ENCODE measurements at places on chromosomes 7 and 10.
A peak's percentile ranks its signal among the peaks of the same experiment; 100 is the strongest.

DNA sequence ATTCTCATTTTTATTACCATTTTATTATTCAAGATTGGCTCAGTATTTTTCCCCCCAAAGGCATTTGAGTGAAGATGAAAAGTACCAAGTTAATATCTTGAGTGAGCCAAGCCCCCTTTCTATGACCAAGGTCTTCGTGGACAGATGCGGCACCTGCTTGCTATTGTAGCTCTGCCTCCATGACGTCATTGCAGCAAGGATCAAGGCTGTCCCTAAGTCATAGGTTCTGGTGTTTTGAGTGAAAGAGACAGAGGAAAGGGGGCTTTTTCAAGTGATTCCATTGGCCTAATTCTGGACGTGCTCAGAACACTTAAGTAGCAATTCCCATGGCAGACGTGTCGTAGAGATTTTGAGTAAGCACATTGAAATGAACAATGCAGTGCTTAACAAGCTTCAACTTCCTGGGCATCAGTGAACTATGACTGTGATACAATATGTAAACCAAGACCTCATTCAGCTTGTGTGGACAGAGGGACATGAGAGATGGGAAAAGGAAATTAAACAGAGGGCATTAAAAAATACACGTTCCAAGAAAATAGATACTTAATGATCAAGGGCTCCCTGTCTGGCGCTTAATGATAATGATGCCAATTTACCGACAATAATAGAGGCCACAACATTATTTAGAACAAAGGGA lies 248.7 kb upstream of the NPVF start:
- DNase-seq, result no peak

DNA sequence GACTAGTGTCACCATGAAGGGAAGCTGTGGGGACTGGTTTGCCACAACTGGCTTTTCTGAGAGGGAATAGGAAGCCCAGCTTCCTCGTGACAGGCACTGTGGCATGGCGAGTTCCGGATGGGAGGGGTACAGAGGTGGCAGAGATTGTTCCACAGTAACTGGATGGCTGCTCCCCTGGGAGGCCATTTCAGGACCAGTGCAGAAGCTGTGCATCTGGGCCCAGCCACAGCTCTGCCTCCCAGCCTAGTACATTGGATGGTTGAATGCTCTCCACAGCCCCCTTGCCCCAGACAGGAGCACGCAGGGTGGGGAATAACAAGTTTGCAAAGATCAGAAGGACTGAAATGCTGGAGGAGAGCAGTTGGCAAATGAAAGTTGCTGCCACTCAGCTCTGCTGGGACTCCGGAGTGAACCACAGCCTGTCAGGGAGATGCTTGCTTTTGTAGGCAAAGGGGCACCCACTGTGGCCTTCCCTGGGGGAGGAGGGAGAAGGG lies 51.8 kb downstream of the GSDME start:
- no peak for DNase-seq

- no peak for DNase-seq
Measured at GRCh38 chr7:36182854-36183604, 30.0 kb downstream of the EEPD1 start.

GRCh38 chr10:28411648-28412047 lies 108.8 kb upstream of the MPP7 start:
- no peak for DNase-seq

- DNase-seq, result no peak
Measured at GRCh38 chr7:143248761-143249354, 14.4 kb upstream of the GSTK1 start.

DNA sequence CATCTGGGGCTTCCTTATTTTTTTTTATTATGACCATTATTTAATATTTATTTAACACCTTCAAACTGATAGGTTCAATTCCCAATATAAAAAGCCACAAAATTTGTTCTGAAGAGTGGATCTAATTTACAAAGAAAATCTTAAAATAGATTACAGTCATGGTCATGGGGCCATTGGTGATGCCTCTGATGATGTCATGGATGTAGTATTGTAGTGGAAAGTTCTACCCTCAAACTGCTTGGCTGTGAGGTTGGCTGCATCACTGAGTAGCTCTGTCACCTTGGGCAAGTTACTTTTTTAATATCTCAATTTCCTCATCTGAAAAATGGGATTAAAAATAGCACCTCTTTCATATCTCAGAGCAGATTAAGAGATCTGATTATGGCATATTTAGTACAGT lies 128.5 kb downstream of the DKK1 start:
- no peak for DNase-seq

DNA sequence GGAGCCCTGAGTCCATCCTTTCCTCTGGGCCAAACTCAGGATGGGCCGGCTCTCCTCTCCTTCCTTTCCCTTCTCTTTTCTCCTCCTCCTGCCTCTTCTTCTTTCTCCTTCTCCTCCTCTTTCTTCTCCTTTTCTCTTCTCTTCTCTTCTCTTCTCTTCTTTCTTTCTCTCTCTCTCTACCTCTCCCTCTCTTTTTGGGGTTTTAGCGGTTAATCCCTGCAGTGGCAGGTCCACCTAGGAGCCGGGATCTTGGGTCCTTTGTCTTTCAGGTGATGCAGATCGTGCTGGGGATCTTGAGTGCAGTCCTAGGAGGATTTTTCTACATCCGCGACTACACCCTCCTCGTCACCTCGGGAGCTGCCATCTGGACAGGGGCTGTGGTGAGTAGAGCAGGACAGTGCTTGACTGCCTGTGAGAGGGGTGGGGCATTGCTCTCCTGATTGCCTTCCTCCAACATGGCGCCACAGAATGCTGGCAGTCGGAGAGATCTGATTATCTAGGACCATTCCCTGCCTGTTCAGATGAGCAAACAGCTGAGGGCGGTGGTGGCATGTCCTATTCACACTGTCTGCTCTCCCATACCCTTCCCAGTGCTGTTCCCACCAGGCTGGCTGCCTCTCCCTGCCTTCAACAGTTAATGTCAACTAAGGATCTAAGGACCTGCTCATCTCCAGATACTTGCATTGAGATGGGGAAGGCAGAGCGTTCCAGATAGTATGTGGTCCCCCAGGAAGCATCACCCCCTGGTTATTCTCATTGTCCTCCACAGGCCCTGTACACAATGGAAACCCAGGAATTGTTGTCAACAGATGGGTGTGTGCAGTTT lies 1.6 kb downstream of the TMEM176A start:
- DNase-seq, result peak; percentile 63

- DNase-seq, result no peak
Measured at GRCh38 chr10:79542626-79543025, 17.6 kb downstream of the SFTPA2 start.

DNA sequence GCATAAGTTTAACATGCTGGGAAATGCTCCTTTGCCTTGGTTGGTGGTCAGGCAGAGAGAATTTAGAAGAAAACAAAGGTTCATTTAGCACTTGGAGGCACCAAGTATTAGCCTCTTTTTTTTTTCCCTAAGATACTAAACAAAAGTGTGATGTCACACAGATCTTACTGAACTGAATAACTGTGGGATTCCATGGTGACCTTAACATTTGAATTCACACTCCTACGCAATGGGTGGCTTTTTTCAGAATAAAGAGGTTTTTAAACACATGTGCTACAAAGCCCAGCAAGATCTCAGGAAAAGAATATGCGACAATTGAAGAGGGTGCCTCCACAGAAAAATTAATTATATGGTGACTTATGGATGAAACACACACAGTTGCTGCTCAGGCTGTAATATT lies 133.4 kb upstream of the ABCB5 start:
- no peak for DNase-seq

- no peak for DNase-seq
Measured at GRCh38 chr10:92074126-92074887, 150.7 kb downstream of the BTAF1 start.

DNA sequence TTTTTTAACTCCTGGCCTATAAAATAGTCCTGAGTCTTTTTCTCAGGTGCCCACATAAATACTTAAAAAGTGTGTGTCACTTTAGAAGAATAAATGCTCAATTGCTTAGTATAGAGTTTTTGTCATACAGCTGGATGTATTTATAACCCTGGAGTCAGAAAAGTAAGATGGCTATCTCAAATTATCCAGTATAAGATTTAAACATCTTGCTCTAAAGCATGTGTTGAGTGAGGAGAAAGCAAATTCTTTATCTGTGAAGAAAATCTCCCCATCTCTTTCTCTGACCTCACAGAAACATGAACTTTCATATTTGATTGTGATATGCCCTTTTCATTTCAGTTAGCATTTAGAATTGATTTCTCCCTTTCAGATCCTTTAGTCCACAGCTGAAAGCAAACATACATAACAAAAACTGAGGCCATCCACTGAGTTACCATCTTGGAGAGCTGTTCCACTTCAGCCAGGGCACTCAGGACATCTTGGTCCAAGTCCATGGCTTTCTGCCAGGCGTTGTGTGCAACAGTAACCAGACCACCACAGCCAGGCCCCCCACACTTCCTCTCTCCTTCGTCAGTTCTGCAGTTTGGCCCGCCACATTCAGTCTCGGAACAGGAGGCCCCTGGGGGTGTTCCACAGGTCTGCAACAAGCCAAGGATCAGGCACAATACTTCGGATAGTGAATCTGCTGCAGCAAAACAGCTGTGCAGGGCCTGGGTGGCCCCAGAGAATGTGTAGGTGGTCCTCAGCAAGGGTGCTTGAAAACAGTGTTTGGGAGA lies 40.9 kb downstream of the DLD start:
- DNase-seq, result no peak

DNA sequence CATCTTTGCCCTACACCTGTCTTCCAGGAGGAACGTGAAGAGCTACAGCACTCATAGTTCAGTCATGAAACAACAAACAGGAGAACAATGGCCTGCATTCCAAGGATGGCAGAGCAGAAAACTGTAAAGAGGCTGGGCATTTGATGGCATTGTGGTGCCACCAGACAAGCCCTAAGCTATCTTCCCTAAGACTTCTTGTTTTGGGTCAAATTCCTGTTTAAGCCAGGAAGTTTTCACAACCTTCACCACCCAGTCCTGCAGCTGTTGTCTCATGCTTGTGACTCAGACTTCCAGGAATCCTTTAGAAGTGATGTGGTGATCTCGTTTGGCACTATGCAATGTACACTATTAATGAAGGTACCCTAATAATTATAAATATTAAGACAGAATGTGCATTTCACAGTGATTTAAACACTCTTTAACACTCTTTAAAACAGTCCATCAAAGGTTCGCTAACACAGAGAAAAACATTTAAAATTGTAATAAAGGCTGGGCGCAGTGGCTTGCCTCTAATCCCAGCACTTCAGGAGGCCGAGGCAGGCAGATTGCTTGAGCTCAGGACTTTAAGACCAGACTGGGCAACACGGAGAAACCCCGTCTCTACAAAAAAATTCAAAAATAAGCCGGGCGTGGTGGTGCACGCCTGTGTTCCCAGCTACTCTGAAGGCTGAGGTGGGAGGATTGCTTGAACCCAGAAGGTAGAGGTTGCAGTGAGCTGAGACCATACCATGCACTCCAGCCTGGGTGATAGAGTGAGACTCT lies 2.7 kb upstream of the HERPUD2 start:
- no peak for DNase-seq

- no peak for DNase-seq
Measured at GRCh38 chr7:51602376-51602775, 285.8 kb upstream of the COBL start.

DNA sequence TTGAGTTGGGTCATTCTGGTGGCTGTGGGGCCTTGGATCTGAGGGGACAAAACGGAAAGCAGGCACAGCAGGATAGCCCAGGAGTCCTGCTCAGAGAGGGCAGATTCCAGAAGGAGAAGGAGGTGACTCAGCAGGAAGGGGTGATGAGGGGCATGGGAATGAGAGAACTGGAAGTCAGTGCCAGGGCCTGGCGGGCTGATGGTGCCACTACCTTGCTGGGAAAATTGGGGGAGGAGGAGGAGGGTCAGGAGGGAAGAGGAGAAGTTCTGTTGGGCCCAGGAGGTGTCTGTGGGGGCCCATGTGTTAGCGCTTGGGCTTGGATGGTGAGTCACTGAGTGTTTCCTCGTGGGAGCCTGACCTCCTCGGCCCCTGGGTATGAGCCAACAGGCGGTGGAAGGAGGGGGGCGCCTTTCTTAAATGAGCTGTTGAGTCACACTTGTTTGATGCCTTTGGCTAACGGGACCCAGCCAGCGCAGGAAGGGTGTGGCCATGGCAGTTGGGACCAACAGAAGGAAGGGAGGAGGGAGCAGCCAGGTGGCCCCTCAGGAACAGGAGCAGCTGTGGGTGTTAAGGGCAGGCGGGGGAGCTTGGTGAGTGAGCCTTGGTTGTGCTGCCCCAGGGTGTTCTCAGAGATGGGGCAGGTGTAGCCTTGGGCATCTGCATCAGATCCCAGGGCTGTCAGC lies 130.0 kb upstream of the BTBD16 start:
- DNase-seq, result no peak

DNA sequence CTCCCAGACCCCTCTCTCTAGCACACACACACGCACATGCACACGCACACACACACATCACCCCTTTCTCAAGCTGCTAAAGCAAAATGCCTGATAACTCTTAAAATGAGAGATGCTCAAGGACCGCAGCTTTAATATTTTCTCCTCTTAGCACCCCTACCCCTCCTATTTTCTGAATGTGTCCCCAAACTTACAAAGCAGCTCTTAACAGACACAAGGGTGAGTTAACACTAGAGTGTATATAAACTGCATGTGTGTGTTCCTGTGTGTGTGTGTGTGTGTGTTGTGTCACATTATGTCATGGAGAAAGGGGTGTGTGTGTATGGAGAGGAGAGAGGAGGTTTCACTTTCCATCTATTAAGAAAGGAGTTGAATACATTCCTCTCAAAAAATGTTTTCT lies 1.3 kb downstream of the PTN start:
- no peak for DNase-seq

GRCh38 chr10:12835709-12836108 lies 165.8 kb downstream of the CCDC3 start:
- no peak for DNase-seq

GRCh38 chr10:72146071-72146470 lies 57.7 kb upstream of the SPOCK2 start:
- no peak for DNase-seq

GRCh38 chr7:151274396-151274795 lies 25.9 kb upstream of the SMARCD3 start:
- no peak for DNase-seq

GRCh38 chr7:105776986-105777910 lies 99.2 kb downstream of the ATXN7L1 start:
- no peak for DNase-seq

DNA sequence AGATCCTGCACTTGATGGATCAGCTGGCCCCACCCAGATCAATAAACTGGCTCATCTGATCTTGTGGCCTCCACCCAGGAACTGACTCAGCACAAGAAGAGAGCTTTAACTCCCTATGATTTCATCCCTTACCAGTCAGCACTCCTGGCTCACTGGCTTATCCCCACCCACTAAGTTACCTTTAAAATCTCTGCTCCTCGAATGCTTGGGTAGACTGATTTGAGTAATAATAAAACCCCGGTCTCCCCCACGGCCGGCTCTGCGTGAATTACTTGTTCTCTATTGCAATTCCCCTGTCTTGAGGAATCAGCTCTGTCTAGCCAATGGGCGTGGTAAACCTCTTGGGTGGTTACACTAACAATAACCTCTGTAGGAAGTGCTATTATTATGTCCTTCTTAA lies 83.7 kb downstream of the MBL2 start:
- DNase-seq, result no peak

- peak; percentile 76 for DNase-seq
Measured at GRCh38 chr7:109879287-109879828, 1211.6 kb upstream of the LRRN3 start.

GRCh38 chr7:32958046-32959025 lies 1.1 kb downstream of the FKBP9 start:
- peak; percentile 72 for DNase-seq

- no peak for DNase-seq
Measured at GRCh38 chr10:118114992-118115391, 68.3 kb upstream of the RAB11FIP2 start.

- DNase-seq, result no peak
Measured at GRCh38 chr10:116014871-116015582, 258.0 kb downstream of the GFRA1 start.

- no peak for DNase-seq
Measured at GRCh38 chr7:77833136-77833535, 34.6 kb downstream of the PHTF2 start.

Data from NCI-H2081 (cell line).